ENCODE measurements at places on chromosomes 2 and 18. TPM values are rescaled to one million over a fixed set of nuclear protein-coding genes. Genes with fewer than 3 reads are reported as not detected.

Gene SS18
- total RNA-seq: 125 TPM

Gene BOD1L2
- not detected for total RNA-seq

- no peak for DNase-seq
Observed at GRCh38 chr2:126275098-126275497, 380.9 kb upstream of the GYPC start.

DNA sequence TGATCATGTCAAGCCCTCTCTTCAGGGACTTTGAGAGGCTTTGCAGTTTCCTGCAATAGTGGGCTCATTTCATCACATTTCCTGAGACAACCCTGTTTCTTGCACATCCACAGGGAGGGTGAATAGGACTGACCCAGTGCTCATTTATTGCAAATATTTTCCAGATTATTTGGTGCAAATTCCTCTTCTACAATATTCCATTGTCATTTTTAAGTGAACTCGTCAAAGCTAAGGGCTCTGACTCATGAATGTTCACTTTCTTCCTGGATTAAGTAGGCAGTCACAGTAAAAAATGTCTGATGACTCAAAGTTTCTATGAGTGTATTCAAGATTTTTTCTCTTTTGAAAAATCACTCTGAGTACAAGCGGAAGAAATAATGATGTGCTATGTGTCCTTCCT, 225.5 kb upstream of the GALNT5 start:
- peak; percentile 94 for DNase-seq

DNA sequence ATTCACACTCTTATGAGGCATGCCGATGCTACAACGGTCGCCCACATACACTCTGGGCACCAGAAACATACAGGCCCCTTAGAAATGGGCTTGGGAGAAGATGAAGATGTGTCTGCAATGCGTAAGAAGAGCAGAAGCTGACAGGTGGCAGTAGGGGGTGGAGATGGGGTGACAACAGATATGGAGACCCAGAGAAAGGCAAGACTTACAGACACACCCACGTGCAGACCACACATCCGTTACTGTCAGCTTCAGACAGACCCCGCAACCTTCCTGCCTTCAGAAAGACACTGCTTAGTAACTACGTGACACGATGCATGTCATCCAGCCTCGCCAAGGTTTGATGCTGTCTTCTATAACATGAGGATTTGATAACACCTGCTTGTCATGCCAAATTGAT, 89.5 kb downstream of the ZFP36L2 start:
- DNase-seq: no peak

DNA sequence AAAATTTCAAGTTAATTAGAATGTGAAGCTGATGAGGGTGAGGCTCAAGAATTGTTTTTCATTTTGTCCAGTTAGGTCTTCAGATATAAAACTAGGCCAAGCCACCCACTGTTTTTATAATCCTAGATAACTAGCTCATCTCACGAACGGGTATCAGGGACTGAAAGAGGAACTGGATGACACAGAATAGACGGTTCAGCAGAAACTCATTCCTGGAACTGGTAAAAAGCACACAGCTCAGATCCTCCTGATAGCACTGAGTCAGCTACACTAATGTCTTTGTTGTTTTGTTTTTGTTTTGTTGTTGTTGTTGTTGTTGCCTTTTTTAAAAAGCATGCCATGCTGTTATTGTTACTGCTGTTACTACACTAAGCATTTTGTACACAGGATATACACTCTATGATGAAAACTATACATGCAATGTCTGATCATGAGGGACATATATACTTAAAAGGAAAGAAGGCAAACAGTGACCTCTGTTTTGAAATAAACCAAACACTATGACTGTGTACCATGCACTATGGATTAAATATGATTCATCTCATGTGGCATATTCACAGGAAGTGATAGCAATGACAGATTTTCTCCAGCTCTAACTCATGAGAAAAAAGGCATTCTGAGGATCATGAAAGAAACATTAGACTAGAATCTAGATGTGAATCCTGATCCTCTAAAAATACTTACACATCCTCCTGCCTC, 437.6 kb downstream of the NCKAP5 start:
- DNase-seq: peak; percentile 29

DNA sequence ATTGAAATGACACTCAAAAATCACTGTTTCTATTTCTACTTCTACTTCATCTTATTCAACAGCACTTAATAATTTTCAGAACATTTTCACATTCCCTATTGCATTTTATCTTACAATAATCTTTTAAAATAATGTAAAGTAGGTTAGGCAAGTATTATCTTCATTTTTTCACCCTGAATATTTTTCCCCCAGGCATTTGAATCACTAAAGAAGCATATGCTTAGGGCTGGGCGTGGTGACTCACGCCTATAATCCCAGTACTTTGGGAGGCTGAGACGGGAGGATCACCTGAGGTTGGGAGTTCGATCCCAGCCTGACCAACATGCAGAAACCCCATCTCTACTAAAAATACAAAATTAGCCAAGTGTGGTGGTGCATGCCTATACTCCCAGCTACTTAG, 6.7 kb downstream of the WDCP start:
- no peak for DNase-seq

DNA sequence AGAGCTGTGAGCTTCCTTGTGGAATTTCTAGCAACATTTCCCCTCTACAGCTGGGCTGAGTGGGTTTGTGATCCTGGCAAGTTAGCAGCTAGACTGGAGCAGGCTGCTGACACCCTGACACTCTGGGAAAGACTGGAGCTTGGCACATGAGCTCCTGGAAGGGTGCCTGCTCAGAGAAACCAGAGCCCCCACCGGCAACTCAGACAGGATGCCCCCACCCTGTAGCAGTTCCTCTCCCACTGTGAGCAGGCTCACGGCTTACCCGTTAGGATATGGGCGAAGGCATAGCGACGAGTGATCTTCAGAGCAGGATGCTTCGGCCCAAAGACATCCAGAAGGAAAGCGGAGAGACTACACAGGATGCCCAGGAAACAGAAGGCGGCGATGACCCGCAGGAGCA, 11.2 kb downstream of the TMEM127 start:
- no peak for DNase-seq

- peak; percentile 81 for DNase-seq
Observed at GRCh38 chr2:42901076-42901640, 108.8 kb upstream of the HAAO start.

Measured in GM23248 (cell line).